ENCODE measurements at places on chromosomes 7 and 10.

DNA sequence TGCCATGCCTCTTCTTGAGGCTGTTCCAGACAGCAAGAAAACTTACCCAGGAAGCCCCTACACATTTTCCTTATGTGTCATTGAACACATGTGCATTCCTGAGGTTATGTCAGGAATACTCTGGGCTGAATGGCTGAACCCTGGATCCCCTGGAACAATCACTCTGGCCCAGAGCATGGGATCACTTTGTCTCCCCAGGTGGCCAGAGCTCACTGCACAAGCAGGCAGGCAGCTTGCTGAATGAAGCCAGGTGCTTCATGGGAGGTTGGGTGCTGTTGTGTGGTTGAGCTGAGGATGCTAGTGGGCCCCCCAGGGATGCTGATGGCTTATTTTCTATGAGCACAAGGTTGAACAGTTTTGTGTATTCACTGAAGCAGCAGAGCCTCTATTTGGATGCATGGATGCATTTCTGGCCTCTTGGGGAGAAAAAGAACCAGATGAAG lies 54.7 kb upstream of the NPTX2 start:
- no peak for DNase-seq

DNA sequence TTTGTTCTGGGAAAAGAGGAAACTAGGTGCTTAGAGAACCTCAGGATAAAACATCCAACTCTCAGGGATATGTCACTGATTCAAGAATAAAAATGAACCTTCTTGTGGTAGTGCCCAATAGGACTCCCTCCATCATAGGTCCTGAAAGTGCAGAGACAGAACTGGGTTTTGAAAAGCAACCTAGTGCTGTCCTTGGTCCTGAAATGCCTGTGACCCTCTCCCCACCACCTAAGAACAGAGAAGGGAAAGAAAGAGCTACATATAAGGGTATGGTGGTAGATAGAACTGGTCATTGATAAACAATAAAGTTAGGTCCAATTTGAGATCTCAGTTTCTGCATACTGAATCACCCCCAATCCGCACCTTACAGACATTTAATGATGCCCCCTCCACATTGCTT lies 953.3 kb downstream of the XPNPEP1 start:
- DNase-seq = no peak

GRCh38 chr7:116334555-116334954 lies 124.2 kb downstream of the TES start:
- no peak for DNase-seq

DNA sequence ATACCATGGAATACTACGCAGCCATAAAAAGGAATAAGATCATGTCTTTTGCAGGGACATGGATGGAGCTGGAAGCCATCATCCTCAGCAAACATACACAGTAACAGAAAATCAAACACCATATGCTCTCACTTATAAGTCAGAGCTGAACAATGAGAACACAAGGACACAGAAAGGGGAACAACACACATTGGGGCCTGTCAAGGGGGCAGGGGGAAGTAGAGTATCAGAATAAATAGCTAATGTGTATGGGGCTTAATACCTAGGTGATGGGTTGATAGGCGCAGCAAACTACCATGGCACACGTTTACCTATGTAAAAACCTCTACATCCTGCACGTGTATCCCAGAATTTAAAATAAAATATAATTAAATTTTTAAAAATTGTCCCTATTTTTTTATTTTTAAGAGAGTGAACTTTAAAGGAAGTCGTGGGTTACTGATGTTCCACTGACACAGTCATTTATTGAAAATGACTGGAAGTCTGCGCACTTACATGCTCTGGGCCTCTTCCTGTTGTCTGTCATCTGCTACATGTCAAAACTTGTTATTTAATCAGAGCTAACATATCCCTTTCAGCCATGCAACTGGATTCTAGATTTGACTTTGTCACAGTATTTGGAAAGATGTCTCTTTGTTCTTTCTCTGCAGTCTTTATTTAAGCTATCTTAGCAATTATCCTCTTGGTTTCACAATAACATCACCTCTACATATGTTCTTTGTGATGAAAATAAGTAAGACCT lies 73.7 kb upstream of the ABCB5 start:
- no peak for DNase-seq

DNA sequence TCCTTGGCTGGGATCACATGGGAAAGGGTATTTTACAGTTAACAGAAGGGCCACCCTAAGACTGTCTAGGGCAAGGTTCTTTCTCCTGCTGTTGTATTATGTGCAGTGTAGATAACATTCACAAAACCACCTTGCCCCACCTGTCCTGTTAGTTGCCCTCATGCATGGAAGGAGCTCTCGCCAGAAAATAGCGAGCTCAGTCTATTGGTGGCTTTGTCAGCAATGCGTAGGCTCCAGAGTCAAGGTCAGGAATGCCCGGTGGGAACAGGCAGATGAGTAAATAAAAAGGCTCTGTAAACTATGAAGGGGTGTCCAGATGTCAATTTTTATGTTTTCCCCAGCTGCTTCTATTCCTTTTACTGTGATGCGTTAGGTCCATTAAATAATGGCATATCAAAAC lies 107.1 kb upstream of the WDR11 start:
- no peak for DNase-seq

GRCh38 chr10:32237644-32238345 lies 109.2 kb downstream of the EPC1 start:
- peak; percentile 70 for DNase-seq

- no peak for DNase-seq
These were observed 495.2 kb downstream of the GLRX3 start for GRCh38 chr10:130631142-130632096.

DNA sequence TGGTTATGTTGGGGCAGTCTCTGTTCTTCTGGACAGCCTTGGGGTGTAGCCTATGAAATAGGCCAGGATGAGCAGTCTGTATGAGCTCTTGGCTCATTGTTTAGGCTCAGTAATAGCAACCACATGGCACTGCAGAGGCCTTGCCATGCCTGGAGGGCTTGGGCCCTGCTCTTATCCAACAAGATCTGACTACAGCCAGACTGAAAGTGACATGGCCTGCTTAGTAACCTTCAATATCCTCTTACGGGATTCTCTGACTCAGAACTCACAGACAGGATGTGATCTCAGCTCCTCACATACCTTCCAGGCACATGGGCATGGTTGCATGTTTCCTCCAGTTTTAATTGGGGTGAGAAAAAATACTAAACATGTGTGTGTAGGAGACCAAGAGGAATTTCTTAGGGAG lies 289.3 kb downstream of the PTEN start:
- DNase-seq = peak; percentile 99

GRCh38 chr7:32943252-32944030 lies 13.8 kb upstream of the FKBP9 start:
- no peak for DNase-seq

DNA sequence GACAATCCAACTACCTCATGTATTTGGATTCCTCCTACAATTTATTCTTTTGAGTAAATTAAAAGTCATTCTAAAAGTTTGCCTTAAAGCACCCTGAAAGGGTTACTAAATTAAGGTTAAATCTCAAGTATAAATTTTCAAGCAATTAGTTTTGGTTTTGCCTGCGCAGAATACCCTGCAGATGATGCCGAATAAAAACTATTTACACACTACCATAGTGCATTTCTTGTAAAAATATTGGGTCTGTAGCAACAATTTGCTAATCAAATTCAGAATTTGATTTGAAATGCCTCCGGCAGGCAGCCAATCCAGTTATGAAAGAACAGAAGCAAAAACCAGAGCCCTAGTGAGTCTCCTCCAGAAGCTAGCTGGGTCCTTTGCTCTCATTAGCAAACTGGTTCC lies 122.2 kb downstream of the TWIST1 start:
- DNase-seq = peak; percentile 83

GRCh38 chr10:9311702-9312499 lies 1257.4 kb downstream of the GATA3 start:
- no peak for DNase-seq

GRCh38 chr7:99221866-99222265 lies 14.0 kb upstream of the KPNA7 start:
- no peak for DNase-seq

DNA sequence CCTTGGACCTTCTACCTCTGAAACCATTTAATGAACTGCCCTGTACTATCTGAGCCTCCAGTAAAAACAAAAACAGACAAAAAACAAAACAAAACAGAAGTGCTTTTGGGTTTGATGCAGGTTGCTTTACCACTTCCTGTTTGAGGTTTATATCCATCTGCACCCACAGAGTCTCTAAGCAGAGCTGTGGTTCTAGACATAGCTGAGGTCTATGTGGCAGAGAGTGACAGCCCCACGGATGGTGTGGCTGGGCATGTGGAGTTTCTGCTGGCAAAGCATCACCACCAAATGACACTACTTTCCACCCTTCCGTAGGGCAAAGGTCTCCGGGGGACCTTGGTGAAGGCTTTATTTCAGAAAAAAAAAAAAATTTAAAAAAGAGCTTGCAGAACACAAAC lies 754.2 kb downstream of the GRID1 start:
- no peak for DNase-seq

DNA sequence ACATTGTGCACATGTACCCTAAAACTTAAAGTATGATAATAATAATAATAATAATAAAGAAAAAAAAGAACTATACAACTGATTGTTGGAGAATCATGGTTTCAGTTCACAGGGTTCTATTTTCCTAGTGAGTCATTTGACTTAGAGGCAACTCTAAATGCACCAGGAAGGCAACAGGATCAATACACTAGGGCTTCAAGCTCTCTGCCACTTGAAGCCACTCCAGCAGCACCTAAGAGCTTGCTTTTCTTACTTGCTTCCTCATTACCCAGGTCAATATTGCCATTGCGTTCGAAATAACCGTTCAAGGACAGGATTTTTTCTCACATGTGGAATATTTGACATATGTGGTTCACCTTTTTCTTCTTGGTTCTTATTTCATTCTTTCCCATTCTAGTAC lies 189.7 kb downstream of the GRM3 start:
- no peak for DNase-seq

DNA sequence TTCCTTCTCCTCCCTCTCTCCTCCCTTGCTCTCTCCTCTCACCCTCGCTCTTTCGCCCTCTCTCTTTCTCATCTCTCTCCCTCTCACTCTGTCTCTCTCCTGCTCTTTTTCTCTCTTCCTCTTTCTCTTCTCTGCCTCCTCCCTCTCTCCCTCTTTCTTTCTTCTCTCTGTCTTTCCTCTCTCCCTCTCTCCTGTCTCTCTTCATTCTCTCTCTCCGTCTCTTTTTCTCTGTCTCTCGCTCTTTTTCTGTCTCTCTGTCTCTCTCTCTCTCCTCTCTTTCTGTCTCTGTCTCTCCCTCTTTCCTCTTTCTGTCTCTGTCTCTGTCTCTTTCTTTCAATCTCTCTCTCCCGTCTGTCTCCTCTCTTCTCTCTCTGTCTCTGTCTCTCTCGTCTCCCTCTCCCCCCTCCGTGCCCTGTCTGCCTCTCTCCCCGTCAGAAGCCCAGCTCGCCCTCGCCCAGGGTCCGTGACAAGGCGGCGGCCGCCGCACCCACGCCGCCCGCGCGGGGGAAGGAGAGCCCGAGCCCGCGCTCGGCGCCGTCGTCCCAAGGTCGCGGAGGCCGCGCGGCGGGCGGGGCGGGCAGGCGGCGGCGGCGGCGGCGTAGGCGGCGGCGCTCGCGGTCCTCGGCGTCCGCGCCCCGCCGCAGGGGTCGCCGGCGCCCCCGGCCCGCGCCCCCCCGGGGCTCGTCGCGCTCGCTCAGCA lies 21.3 kb upstream of the HSPB1 start:
- DNase-seq = no peak

DNA sequence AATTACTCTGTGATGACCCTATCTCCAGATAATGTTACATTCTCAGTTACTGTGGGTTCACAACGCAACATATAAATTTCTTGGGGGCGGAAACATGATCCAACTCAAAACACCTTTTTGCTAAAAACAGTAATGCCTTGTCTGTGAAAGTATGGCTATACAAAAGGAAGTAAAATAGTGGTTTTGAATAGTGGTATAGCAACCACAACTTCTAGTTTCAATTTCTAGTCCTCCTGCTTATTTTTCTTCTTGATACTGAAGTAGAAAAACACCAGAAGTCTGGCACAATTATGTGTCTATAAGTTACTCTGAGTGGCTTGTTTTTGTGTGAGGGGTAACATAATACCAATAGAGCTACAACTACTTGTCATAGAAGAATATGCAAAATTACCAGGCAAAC lies 21.5 kb upstream of the ZNF800 start:
- DNase-seq = no peak

DNA sequence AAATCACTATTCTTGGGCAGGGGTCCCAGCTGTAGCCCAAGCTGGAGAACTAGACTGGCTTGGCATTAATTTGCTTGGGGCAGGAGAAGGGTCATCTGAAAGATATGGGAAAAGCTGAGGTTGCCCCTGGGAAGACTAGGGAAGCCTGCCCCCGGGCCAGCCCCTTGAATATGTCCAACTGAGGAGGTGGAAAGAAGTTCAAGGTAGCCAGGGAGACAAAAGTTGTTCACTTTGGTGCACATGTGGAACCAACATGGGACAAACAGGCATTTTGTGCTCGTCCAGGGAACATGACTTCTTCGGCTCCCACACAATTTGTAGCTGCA lies 1.4 kb upstream of the LRRC61 start:
- DNase-seq = no peak

Data from fibroblast of gingiva (primary cell).